ENCODE measurements at places on chromosomes 6 and 20.
A peak's percentile ranks its signal among the peaks of the same experiment; 100 is the strongest.

DNA sequence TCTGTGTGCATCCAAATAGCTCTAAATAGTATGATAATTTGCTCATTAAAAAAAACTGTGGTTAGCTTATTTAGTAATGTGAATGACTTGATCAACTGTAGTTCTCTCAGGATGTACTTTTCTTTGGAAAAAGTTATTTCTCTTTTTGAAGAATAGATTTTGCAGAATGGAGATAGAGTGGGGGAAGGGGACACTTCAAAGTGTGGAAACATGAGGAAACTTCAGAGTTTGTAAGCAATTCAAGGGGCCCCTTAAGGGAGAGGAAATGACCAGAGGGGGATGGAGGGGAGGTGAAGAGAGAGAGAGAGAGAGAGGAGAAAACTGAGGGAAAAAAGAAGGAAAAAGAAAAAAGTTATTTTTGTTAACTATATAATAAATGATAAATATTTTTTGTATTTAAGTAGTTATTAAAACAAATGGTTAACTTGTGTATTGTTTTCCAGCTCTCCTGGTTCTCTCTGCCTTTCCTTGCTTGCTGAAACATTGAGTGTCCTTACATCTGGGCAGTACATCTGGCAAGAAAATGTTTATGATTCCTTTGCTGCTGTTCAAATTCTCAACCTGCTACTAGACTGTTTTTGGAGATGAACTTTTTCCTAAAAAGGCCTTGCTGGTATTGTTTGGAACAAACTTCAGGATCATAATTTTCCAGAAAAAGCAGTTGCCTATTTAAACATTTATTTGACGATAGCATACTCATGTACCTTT is 497.5 kb upstream of the CITED2 start:
- H3K4me3 ChIP-seq, result no peak overlapping the region
- H3K36me3 ChIP-seq, result no peaks in the 10 kb centered on the region
- H3K27me3 ChIP-seq, result no peaks in the 10 kb centered on the region
- no peak for DNase-seq
- H3K27ac ChIP-seq, result no peak overlapping the region

DNA sequence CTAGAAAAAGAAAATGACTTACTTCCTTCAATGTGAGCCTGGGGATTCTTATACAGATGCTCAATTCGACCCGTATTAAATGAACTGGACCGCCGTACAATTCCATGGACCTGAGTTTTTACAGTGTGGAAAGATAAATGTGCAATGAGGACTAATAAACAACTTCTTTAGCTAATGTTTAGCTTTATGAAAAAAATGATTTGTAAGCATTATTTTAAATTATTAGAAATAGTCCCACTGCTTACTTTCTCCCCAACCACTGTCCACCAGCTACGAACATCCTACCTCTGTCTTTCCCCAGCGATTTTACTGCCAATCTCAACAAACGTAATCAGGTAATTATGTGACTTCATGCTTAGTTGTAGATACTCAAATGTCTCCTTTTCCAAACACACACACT is 128.0 kb downstream of the GMDS start:
- no peak overlapping the region for H3K4me3 ChIP-seq
- no peaks in the 10 kb centered on the region for H3K27me3 ChIP-seq
- DNase-seq, result no peak
- H3K4me1 ChIP-seq, result no peaks in the 10 kb centered on the region

GRCh38 chr20:19017104-19017690 is 195.2 kb upstream of the SLC24A3 start:
- no peaks in the 10 kb centered on the region for H3K36me3 ChIP-seq
- no peak overlapping the region for H3K4me3 ChIP-seq
- H3K27me3 ChIP-seq, result no peaks in the 10 kb centered on the region
- no peak for DNase-seq
- H3K27ac ChIP-seq, result no peak overlapping the region

DNA sequence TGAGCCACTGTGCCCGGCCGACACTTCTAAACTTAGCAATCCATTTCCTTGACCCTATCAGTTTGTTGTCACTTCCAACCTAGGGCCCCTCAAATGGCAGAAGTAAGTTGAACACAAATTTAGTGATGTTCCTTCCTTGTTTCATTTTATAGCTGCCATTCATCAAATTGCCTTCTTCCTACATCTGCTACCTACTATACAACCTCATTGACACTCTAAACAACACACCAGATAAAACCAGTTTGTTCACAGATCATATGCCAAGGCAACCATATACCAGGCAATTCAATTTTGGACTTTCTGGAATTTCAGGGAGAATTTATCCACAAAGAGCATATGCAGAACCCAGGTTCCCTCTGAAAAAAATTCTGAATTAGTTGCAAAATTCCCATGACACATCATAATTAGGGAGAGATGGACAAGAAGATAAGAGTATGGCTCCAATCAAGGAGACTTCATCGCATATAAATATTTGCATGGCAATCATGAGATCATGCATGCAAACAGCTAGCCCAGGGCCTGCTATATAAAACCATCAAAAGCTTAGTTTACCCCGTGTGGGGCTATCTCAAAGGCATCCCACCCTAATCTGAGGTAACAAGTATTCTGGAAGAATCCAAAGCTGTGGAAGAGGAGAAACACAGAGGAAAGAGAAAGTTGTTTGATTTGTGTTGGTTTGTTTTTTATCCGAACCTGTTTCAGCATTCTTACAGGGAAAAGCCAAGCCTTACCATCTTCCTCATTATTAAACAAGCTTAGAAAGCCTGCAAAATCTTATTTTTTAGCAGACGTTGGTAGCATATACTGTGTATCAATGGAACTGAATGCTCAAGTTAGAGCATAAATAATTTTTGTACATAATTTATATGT is 132.8 kb upstream of the TNFAIP3 start:
- no peaks in the 10 kb centered on the region for H3K27me3 ChIP-seq
- no peak overlapping the region for H3K27ac ChIP-seq
- H3K4me3 ChIP-seq, result no peak overlapping the region
- no peaks in the 10 kb centered on the region for H3K36me3 ChIP-seq
- DNase-seq, result no peak

GRCh38 chr6:38149531-38149930 is 330.0 kb downstream of the ZFAND3 start:
- H3K27me3 ChIP-seq, result no peaks in the 10 kb centered on the region
- DNase-seq, result peak; percentile 35
- no peak overlapping the region for H3K27ac ChIP-seq
- no peaks in the 10 kb centered on the region for H3K36me3 ChIP-seq
- no peak overlapping the region for H3K4me3 ChIP-seq

DNA sequence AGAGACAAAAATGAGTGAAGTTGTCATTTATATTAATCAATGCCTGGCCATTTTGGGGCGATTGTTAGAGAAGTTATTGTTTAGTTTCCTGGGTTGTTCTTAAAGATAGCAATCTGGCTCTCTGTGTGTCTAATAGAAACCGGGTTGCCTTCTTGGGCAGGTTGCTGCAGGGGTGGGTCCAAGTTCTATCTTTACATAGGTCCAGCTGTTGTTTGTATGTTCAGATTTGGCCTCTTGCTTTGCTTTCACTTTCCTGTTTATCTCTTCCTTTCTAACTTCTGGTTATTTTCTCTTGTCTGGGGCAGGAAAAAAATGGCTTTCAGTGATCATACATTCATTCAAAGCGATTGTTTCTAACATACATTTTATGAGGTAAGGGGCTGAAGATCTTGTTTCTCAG is 128.4 kb upstream of the NOX3 start:
- H3K36me3 ChIP-seq, result no peaks in the 10 kb centered on the region
- no peak overlapping the region for H3K27ac ChIP-seq
- H3K4me1 ChIP-seq, result no peaks in the 10 kb centered on the region
- H3K27me3 ChIP-seq, result no peaks in the 10 kb centered on the region
- no peak overlapping the region for H3K4me3 ChIP-seq

GRCh38 chr6:119447921-119448320 is 98.4 kb upstream of the MAN1A1 start:
- no peak overlapping the region for H3K27ac ChIP-seq
- no peaks in the 10 kb centered on the region for H3K36me3 ChIP-seq
- no peak overlapping the region for H3K4me3 ChIP-seq
- H3K27me3 ChIP-seq, result no peaks in the 10 kb centered on the region

GRCh38 chr20:45704969-45705637 is at the start of gene WFDC10B:
TSS of gene WFDC10B (minus strand) at chr20:45705019. CDS start at chr20:45685992, 19,027 bp downstream.
- H3K4me3 ChIP-seq, result no peak within 1 kb of the TSS
- no peak for DNase-seq
- no peaks in the 10 kb centered on the region for H3K36me3 ChIP-seq
- no peak within 1 kb of the TSS for H3K27ac ChIP-seq

DNA sequence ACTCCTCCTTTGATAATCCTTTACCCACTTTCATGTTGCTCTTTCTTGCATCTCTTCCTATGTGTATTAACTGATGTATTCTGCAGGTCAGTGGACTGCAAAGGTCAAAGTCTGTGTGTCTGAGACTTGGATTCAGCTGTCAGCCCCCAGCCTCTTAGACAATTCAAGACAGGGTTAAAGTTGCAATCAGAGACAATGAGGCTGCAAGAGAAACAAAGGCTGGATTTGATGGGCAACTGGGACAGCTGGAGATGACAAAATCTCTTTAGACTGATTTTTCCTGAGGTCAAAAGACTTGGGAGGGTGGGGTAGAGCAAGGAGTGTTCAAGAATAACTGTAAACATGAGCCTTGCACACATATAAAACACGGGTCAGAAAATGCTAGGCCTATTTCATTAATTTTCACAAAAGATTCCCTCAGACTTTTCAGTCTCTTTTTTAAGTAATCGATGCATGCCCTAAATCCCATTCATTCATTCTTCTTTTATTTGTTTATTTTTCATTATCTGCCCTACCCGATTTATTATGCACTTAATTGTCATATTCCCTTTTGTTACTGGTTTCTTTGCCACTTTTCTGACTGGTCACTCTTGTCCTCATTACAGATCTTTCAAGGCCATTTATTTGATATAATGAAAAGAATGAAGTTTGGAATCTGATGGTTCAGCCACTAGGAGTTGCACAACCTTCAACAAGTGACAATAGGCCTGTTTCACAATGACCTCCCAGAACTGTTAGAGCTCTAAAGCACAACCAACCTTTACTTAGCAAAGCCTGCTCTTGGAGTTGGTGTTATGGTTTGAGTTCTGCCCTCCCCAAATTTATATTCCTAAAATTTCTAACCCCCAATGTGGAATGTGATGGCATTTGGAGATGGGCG is 33.8 kb upstream of the AKAP12 start:
- H3K36me3 ChIP-seq, result no peaks in the 10 kb centered on the region
- peaks cover 6% of the 10 kb centered on the region for H3K4me1 ChIP-seq
- no peak overlapping the region for H3K27ac ChIP-seq
- DNase-seq, result no peak
- H3K4me3 ChIP-seq, result no peak overlapping the region

DNA sequence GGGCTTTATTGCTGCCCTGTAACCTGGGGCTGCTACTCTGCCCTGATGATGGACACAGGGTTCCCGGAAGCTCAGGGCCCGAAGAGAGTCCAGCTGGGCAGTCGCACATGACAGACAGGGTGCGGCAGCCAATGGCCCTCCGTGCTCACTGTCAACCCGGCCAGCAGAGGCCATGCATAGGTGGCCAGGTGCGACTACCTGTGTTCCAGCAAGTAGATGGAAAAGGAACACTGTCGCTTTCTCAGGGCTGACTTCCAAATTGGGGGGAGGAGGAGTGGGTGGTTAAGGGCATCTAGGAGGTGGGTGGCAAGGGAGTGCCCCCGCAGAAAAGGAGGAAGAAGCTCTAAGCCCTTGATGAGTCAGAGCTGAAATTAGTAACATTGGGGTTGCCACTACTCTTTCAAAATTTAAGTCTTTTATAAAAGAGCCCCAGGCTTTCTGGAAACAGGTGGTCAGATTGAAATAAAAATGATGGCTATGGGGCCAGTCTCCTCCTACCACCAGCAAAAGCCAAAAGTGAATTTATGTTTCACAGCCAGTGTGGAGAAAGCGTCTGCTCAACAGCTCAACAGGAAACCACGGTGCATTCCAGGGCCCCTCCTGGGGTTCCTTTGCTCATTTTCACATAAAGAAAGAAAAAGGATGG is 2.3 kb upstream of the RAMACL start:
- DNase-seq, result no peak
- H3K4me1 ChIP-seq, result peaks cover 21% of the 10 kb centered on the region
- H3K4me3 ChIP-seq, result no peak overlapping the region

- H3K4me3 ChIP-seq, result no peak overlapping the region
- no peaks in the 10 kb centered on the region for H3K4me1 ChIP-seq
- H3K27ac ChIP-seq, result no peak overlapping the region
- H3K36me3 ChIP-seq, result no peaks in the 10 kb centered on the region
These were observed 375.0 kb upstream of the ARID1B start for GRCh38 chr6:156402227-156402626.

- H3K27ac ChIP-seq, result no peak overlapping the region
- no peak for DNase-seq
- no peaks in the 10 kb centered on the region for H3K27me3 ChIP-seq
- no peaks in the 10 kb centered on the region for H3K4me1 ChIP-seq
- H3K4me3 ChIP-seq, result no peak overlapping the region
- no peaks in the 10 kb centered on the region for H3K36me3 ChIP-seq
These were observed 47.3 kb downstream of the SLC35D3 start for GRCh38 chr6:136969433-136969832.

GRCh38 chr6:31079656-31080261 is 32.6 kb downstream of the C6orf15 start:
- peak overlapping the region; percentile 3 for H3K4me3 ChIP-seq
- peaks cover 5% of the 10 kb centered on the region for H3K4me1 ChIP-seq
- H3K27me3 ChIP-seq, result no peaks in the 10 kb centered on the region
- DNase-seq, result peak; percentile 66

DNA sequence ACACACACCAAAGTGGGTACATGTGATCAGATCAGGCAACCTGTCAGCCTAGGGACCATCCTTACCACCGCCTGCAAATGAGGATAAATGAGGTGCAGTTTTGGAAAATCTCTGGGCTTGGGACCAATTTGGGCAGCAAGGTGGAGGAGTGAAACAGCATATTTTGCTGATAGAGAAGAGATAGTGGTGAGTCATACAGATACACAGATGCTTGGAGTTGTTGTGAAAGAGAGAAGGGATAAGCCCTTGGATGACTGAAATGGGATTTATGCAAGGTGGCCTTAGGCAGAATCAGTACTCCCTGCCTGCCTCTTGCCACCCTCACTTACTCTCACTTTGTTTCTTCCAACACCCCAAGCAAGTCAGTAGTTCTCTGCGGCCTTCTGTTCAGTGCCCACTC is 34.7 kb downstream of the BMP2 start:
- H3K36me3 ChIP-seq, result no peaks in the 10 kb centered on the region
- no peaks in the 10 kb centered on the region for H3K27me3 ChIP-seq
- H3K4me1 ChIP-seq, result no peaks in the 10 kb centered on the region
- H3K4me3 ChIP-seq, result no peak overlapping the region
- DNase-seq, result no peak

GRCh38 chr6:148891405-148891783 is 144.6 kb downstream of the UST start:
- H3K36me3 ChIP-seq, result no peaks in the 10 kb centered on the region
- no peaks in the 10 kb centered on the region for H3K4me1 ChIP-seq
- no peak overlapping the region for H3K27ac ChIP-seq
- H3K4me3 ChIP-seq, result no peak overlapping the region

GRCh38 chr6:1789092-1789491 is 179.4 kb downstream of the FOXC1 start:
- no peaks in the 10 kb centered on the region for H3K4me1 ChIP-seq
- H3K4me3 ChIP-seq, result no peak overlapping the region
- no peak for DNase-seq
- H3K36me3 ChIP-seq, result no peaks in the 10 kb centered on the region
- H3K27me3 ChIP-seq, result no peaks in the 10 kb centered on the region

Measured in upper lobe of right lung (tissue), 1 donor.